ENCODE measurements at places on chromosomes 2 and 18.

GRCh38 chr2:42852798-42853197, 60.4 kb upstream of the HAAO start:
- no peak for DNase-seq

DNA sequence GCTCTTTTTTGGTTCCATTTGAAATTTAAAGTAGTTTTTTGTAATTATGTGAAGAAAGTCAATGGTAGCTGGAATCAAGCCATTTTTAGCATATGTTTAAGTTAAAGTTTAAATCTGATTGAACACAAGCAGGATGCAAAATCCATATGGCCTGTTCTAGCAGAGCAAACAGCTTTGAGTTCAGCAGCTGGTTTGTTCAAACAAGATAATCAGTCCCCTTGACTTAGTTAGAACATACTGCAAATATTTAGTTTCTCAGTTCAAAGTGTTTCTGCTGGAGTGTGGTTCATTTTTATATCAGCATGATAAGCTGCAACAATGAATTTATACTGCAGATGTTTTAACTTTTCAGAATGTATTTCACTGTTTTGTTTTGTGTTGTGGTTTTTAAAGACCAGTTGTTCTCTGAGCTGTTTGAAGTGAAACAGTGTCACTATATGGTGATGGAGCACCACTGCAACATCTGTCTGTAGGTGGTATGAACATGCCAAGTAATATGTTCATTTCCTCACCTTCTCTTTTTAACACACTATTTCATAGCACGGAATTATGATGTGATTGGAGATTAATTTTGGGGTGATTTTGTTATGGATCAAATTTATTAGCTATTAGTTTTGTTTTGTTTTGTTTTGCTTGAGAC, 125.3 kb downstream of the COL4A4 start:
- DNase-seq: no peak

DNA sequence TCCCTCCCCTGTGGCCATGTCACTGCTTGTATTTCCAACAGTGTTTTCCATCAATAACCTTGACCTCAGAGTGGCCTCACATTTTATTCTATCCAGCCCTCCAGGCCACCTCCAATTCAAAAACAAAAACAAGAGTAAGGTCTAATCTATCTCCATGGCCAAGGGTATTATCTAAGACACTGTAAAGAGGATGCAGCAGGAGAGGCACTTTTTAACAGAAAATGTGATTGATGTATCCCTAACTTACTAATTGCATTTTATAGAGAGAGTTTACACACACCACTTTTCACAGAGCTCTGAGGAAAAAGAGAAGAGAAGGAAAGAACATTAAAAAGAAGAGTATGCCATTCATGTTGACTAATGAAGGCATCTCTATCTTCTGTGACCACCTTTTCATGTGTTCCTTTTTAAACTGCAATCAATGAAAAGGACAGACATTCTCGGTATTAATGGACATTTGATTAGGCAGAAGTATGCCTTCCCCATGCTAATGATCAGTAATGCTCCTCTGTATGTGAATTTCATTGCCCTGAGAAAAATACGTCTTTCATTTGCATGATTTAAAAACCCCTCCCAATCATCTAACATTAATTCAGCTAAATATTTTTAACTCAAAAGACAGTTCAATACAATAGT, 653.3 kb upstream of the POU3F3 start:
- no peak for DNase-seq

GRCh38 chr2:218392891-218393462, 6.7 kb upstream of the CTDSP1 start:
- DNase-seq: no peak

DNA sequence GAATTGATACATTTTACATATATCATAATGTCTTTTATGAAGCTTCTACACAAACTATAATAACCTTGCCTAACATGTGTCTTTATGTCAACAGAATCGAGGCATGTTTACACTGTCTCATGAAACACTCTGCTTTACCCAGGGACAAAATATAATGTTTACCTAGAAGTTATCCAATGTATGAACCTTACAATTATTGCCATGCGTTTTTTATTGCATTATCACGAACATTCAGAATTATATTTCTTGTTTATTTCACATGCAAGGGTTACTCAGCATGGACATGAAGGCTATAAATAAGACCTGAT, 19.8 kb downstream of the LONRF2 start:
- no peak for DNase-seq

- DNase-seq: no peak
These were observed 25.7 kb downstream of the MTHFD2 start for GRCh38 chr2:74223941-74224770.

DNA sequence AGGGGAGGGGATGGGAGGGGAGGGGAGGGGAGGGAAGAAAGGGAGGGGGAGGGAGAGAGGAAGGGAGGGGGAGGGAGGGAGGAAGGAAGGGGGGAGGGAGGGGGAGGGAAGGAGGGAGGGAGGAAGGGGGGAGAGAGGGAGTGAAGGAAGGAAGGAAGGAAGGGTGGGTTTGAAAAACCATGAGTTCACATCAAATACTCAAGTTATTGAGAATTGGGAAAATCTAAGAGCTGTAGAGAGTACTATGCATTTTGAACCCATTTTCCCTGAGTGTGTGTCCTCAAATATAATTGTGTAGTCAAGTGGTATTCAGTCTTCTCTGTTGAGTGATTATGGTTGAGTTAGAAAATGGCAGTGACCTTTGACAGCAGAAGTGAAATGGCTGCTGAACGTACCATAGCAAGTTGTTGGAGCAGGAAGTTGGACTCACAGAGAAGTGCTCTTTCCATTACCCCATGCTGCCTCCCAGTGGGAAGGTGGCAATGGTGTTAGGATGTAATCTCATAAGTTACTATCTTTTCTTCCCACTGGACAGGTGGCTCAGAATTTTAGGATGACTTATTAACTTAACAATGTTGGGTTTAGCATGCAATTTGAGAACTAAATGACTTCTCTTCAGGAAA, 214.6 kb downstream of the SETBP1 start:
- DNase-seq: peak; percentile 32

- no peak for DNase-seq
These were observed 249.8 kb downstream of the NYAP2 start for GRCh38 chr2:225649274-225649673.

DNA sequence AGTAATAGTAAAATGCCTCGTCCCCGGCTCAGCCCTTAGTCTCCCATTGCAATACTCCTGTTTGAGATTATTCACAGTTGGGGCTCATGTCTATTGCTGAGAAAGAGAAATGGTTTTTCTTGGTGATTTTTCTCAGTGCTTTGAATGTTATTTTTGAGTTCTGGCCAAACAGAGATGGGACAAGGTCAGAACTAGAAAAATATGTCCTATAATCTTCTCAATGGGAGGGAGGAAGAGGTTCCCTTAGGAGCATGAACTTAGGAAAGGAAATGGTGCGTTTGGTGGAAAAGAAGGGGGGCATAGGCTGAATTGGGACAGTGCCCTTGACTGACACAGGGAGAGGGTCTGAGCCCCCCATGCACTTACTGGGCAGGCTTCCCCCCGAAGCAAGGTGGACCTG, 133.8 kb downstream of the AGAP1 start:
- DNase-seq: no peak

GRCh38 chr2:237572742-237573101, 6.3 kb downstream of the PRLH start:
- DNase-seq: no peak

DNA sequence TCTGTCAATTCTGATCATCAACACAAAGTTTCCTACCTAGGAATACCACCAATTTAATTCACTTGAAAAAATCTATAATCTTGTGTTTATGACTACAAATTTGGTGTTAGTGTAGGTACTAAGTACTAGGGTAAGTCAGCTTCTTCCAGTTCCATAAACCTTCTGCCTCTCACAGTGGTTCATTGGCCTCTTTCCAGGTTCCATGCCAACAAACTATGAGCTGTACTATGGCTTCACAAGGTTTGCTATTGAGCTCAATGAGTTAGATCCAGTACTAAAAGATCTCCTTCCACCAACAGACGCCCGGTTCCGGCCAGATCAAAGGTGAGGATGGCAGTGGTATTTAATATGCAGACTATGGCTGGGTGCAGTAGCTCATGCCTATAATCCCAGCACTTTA, 58.8 kb downstream of the PRKRA start:
- no peak for DNase-seq

GRCh38 chr2:219570924-219571310, 422 bp downstream of the OBSL1 start:
- no peak for DNase-seq

GRCh38 chr2:204336153-204336744, 209.0 kb upstream of the PARD3B start:
- no peak for DNase-seq

GRCh38 chr2:52463457-52463856, 1304.1 kb upstream of the CHAC2 start:
- no peak for DNase-seq

- DNase-seq: no peak
These were observed 59.8 kb upstream of the SLC38A11 start for GRCh38 chr2:165015052-165015642.

GRCh38 chr2:231530099-231531011, at the start of gene NMUR1:
Gene NMUR1, minus strand, starts transcription at chr2:231530445. Its CDS starts 84 bp downstream, at chr2:231530361.
- peak; percentile 47 for DNase-seq

GRCh38 chr2:121694398-121695170, 42.1 kb downstream of the NIFK start:
- no peak for DNase-seq

GRCh38 chr2:177783091-177783490, 289.5 kb downstream of the PDE11A start:
- no peak for DNase-seq

- DNase-seq: no peak
These were observed 228.1 kb upstream of the KCNJ3 start for GRCh38 chr2:154470376-154470775.

DNA sequence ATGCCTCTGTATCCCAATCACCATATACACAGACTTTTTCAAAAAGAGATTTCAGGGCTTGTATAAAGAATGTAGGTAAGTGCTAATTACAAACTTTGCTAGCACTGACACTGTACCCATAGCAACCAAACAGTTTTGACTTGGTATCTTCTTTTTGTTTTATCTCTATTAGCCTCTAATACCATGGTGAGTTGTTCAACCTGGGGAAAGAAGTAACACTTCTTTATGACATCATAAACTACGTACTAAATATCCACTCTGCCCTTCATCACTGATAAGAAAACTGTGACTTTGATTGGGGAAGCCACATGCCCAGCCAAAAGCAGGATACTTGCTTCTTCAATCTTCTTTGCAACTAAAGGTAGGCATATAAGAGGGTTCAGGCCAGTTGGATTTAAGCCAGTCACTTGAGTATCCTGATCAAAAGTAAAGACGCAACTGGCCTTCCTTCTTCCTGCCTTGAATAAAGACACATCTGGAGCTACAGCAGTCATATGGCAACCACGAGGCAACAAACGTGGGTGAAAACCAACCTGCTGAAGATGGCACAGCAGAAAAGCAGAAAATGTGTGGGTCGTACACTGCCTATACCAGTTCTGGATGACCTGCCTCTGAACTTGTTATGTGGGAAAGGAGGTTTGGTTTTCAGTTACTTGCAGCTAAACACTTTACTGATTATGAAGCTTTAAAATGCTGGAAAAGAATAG, 16.4 kb downstream of the THADA start:
- no peak for DNase-seq

DNA sequence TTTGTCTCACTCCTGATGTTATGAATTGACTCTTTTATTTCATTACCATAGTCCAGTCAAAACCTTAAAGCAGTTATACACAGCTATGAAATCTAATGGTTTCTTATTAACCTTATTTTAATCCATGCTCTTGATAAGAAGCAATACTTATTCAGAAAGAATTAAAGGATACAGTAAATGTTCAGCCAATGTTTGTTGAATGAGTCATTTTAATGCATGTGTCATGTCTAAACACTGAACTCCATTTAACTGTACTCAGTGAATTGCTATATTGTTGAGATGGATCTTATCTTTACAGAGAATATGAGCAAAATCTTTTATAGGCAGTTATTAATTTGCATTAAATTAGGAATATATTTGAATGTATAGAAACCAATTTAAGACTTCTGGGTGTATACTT, 135.1 kb upstream of the TFPI start:
- DNase-seq: no peak

- DNase-seq: no peak
These were observed 20.3 kb downstream of the GKN2 start for GRCh38 chr2:68932402-68932801.

DNA sequence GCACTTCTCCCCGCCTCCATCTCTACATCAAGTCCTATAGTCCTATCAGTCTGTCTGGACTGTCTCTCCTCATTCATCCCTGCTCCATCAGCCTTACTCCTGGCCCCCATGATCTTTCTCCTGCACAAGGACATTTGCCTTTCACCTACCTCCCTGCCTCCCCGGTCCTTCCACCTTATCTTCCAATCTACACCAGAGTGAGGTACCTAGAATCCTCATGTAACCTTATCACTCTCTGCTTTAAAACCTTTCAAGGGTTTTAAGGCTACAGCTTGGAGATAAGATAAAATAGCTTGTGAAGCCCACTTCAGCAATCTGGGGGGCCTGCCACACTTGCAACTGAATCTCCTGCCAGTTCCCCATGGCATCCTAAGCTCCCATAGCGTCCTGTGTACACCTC, 12.8 kb downstream of the CDC42EP3 start:
- no peak for DNase-seq

DNA sequence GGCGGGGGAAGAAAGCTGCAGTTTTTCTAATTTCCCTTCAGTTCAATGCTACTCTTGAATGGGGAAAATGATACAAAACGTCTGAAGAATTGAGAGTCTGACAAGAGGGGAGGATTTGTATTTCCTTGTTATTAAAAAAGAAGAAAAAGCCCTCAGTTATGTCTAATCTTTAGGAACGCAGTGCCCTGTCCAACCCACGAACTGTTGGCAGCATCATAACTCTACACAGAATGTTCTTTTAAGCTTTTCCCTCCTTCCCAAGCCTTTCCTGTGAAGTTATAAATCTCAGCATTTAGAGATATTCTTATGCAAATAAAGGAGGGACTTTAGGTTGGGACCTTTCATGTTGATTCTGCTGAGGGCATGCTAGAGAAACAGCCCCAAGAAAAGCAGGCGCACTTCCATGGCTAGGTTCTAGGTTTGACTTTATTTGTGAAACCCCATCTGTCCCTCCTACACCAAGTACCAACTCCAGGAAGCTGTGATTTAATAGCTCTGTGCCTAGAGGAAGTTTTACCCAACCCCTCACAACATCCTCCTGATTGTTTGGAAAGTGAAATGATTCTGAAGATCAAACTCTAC, 288.6 kb downstream of the SETBP1 start:
- DNase-seq: no peak

- DNase-seq: no peak
These were observed 7.0 kb upstream of the STK39 start for GRCh38 chr2:168254158-168254935.

DNA sequence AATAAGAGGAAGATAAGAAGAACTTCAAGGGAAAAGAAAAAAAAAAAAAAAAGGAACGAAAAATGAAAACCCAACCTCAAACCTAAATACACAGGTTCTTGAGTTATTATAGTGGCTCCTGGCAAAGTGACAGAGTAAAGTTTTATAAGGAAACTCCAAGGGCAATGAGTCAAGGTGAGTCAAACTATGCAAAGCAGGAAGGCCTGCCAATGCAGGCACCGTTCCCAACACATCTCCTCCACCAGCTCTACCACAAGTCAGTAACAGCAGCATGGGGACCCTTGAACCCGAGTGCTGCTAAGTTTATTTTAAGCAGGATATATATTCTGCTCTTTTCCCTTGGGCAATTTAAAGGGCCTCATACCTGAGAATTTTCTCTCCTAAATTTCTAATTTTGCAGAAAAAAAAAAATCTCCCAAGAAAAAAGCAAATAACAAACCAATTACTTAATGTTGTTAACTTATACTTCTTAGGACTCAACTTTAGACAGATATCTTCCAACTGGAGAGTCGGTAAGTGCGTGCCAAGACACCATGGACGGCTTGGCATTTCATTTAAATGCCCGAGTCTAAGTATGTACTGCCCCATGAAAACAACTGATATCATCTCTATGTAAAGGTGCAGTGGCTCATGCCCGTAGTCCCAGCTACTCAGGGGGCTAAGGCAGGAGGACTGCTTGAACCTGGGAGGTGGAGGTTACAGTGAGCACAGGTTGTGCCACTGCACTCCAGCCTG, 75.7 kb upstream of the TFCP2L1 start:
- no peak for DNase-seq
